ENCODE measurements at places on chromosomes 1 and 21. TPM values are rescaled to one million over a fixed set of nuclear protein-coding genes. Genes with fewer than 3 reads are reported as not detected.

- peaks cover 18% of the 10 kb centered on the region for H3K27me3 ChIP-seq
- DNase-seq, result no peak
- H3K36me3 ChIP-seq, result no peaks in the 10 kb centered on the region
- H3K4me1 ChIP-seq, result no peaks in the 10 kb centered on the region
- no peak overlapping the region for H3K27ac ChIP-seq
These were observed 59.6 kb upstream of the OLIG2 start for GRCh38 chr21:32966120-32966519.

- DNase-seq, result no peak
- no peaks in the 10 kb centered on the region for H3K27me3 ChIP-seq
- H3K36me3 ChIP-seq, result peaks cover 22% of the 10 kb centered on the region
- peaks cover 16% of the 10 kb centered on the region for H3K4me1 ChIP-seq
- no peak overlapping the region for H3K27ac ChIP-seq
These were observed 102.3 kb downstream of the OSBPL9 start for GRCh38 chr1:51719146-51719545.

DNA sequence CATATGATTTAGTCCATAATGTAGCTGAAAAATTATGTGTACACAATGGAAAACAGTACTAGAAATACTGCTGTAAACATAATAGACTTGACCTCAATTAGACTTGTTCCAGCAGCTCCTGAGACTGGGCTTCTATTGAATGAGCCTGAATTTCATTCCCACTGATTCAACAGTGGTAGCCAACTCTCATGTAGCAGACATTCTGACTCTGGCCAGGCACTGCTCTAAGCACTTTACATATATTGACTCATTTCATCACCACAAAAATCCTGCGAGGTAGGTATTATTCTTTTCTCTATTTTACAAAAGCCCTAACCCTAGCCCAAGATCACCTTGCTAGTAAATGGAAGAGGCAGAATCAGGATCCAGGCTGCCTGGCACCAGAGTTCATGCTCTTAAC, 12.8 kb upstream of the CTSS start:
- no peak overlapping the region for H3K27ac ChIP-seq
- H3K4me3 ChIP-seq, result no peak overlapping the region
- no peak for DNase-seq
- H3K4me1 ChIP-seq, result peaks cover 5% of the 10 kb centered on the region
- no peaks in the 10 kb centered on the region for H3K36me3 ChIP-seq

DNA sequence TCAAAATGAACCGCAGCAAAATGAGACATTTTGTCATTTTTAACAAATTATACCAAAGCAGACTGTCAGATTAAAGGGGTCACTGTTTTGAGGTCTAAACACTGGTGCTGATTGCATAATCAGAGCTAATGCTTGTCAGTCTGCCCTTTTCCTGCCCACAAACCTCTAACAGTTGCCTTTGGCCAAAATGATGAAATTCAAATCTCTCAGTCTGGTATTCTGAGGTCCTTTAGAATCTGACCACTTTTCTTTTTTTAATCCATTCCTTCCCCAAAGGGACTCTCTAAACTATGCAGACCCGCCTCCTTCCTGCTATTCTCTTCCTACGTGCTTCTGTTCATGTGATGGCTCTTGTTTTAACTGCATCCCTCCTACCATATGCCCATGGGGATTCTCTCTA, 145.2 kb upstream of the SPATA6 start:
- no peaks in the 10 kb centered on the region for H3K4me1 ChIP-seq
- H3K27ac ChIP-seq, result no peak overlapping the region
- peaks cover 33% of the 10 kb centered on the region for H3K27me3 ChIP-seq
- no peak for DNase-seq

DNA sequence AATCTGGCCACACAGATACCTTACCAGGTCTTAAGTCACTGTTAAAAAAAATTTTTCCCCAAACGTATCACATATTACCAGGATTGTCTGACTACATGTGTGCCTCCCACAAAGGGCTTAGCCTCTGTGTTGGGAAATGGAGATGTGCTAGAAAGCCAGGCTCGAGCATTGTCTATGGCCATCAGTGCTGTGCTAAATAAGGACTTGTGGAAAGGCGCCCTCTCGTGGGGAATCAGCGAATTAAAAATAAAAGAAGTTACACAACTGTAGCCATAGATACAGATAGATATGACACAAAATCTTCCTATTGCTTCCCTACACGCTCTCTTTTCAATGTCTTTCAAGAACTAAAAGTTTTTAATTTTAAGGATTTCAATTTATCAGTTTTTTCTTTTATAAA, 47.5 kb upstream of the CRNN start:
- H3K4me3 ChIP-seq, result no peak overlapping the region
- H3K27me3 ChIP-seq, result peaks cover 9% of the 10 kb centered on the region
- peak overlapping the region; percentile 16 for H3K27ac ChIP-seq
- DNase-seq, result peak; percentile 56
- no peaks in the 10 kb centered on the region for H3K36me3 ChIP-seq

GRCh38 chr1:160114085-160114484, 1.5 kb upstream of the ATP1A2 start:
- H3K36me3 ChIP-seq, result no peaks in the 10 kb centered on the region
- peaks cover under 1% of the 10 kb centered on the region for H3K4me1 ChIP-seq
- H3K4me3 ChIP-seq, result no peak overlapping the region
- no peak for DNase-seq

GRCh38 chr1:64856553-64856952, 109.8 kb downstream of the JAK1 start:
- H3K4me1 ChIP-seq, result no peaks in the 10 kb centered on the region
- H3K36me3 ChIP-seq, result peaks cover 17% of the 10 kb centered on the region
- DNase-seq, result no peak

DNA sequence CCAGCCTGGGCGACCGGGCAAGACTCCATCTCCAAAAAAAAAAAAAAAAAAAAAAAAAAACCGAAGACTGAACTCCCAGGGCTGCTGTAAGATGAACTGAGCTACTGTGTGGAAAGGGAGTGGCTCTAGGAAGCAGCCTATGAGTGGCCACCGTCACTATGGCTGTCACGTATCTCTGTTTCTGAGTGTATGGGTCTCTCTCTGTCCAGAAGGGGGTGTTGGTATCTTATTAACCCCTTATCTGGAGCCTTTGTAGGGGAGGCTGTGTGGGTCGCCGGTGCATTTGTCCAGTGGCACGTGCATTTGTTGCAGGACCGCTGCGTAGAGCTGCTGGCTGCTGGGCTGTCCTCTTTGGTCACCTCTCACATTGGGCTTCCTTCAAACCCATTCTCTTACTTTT, 326.6 kb downstream of the CAMTA1 start:
- no peak for DNase-seq
- H3K27me3 ChIP-seq, result peaks cover 12% of the 10 kb centered on the region
- no peak overlapping the region for H3K4me3 ChIP-seq
- no peaks in the 10 kb centered on the region for H3K36me3 ChIP-seq
- no peak overlapping the region for H3K27ac ChIP-seq

GPR161 gene
- total RNA-seq, result 0.14 TPM

AJAP1 gene
- total RNA-seq, result not detected

ELF3 gene
- total RNA-seq, result not detected

NBPF3 gene
- total RNA-seq, result 3.9 TPM
